Thyroid gland (tissue), 4 donors: ENCODE measurements at places on chromosomes 1 and 21. TPM values are rescaled to one million over a fixed set of nuclear protein-coding genes. Genes with fewer than 3 reads are reported as not detected.

GRCh38 chr1:73181190-73181540 is 898.8 kb upstream of the NEGR1 start:
- DNase-seq: no peak

GRCh38 chr1:59094001-59094400 is 202.9 kb upstream of the FGGY start:
- no peak for DNase-seq

- DNase-seq: no peak
Observed at GRCh38 chr1:31429583-31429982, 16.6 kb downstream of the SERINC2 start.

The WLS gene
- 49.4 TPM for total RNA-seq
